Retinal pigment epithelial cell (primary cell): ENCODE measurements at places on chromosomes 1 and 21.
A peak's percentile ranks its signal among the peaks of the same experiment; 100 is the strongest.

DNA sequence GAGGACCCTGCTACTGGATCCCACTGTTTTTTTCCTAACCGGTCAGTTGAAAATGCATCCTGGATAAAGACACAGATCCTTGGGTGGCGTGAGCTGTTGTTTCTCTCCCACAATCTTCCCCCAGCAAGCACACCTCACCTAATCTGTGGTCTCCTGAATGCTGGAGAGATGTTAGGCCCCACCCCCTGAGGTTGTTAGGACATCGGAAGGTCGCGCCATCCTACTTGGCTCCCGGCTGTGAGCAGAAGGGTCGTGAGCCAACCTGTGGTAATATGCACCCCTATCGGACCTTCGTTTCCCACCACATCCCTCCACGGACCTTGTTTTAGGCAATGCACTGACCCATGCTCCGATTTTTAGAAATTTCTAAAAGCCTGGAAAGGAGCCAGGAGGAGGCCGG lies 89.9 kb upstream of the IPO9 start:
- DNase-seq, result no peak

DNA sequence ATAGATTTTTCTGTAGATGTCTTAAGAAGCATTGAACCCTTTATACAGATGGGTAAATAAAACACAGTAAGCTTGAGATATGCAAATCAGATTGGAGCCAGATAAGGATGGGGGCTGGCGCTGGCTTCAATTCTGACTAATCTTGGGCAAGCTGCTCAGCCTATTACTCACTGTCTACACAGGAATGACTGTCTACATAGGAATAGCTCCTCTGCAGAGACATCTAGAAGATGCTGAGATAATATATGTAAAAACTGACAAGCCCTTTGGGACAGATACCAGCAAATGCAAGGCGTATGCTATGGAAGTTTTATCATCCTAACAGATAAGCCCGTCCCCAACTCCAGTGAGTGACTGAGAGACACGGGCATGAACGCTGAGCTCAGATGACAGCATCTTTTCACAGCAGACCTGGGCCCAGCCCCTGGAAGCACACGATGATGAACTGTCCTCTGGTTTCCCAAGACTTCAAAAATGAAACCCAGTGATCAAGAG lies 1.7 kb downstream of the CLDN14 start:
- peak; percentile 52 for DNase-seq

DNA sequence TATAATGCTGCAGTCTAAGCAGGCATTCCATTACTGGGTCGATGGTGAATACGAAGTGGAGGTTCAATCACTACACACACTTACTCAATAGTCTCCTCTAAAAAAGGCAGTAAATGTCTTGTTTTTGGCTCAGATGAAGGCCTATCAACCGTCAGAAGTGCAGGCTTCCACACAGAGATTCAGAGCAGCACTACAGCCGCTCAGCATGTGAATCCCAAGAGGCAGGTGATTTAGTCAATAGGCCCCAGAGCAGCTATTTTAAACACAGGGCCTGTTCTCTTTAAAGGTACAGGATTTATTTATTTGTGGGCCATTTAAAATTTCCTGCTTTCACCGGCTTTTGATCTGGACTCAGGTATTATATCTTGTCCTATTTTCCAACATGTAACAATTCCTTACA lies 293.7 kb downstream of the RGS7 start:
- DNase-seq, result no peak

- no peak for DNase-seq
Measured at GRCh38 chr1:243475966-243476365, 220.1 kb downstream of the SDCCAG8 start.

GRCh38 chr1:101929343-101929742 lies 67.4 kb downstream of the OLFM3 start:
- DNase-seq, result no peak

GRCh38 chr21:44492567-44493385 lies 37.5 kb downstream of the LRRC3 start:
- DNase-seq, result no peak

GRCh38 chr1:2587071-2587859 lies 688 bp downstream of the PRXL2B start:
- no peak for DNase-seq

DNA sequence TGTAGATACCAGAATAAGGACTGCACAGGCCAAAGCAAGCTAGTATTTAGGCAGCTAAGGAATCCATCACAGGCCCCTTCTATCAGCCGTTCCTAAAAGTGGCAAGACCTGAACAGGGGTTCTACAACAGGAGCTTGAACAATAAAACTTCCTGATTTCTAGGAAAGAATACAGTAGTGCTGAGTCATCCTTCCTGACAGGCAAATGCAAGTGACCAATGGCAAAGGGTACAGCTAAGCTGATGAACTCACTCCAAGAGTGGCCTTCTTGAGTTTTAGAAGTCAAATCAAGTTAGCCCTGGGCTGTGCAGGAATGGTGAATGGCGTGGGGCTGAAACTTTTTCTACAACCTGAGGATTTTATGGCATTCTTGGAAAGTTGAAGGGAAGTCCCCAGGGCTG lies 112.9 kb downstream of the GREM2 start:
- no peak for DNase-seq

- DNase-seq, result no peak
Measured at GRCh38 chr1:46764402-46764801, 34.4 kb upstream of the CYP4B1 start.

- DNase-seq, result no peak
Measured at GRCh38 chr1:171699531-171699930, 42.3 kb downstream of the VAMP4 start.

- no peak for DNase-seq
Measured at GRCh38 chr1:7366286-7366954, 404.7 kb upstream of the VAMP3 start.

DNA sequence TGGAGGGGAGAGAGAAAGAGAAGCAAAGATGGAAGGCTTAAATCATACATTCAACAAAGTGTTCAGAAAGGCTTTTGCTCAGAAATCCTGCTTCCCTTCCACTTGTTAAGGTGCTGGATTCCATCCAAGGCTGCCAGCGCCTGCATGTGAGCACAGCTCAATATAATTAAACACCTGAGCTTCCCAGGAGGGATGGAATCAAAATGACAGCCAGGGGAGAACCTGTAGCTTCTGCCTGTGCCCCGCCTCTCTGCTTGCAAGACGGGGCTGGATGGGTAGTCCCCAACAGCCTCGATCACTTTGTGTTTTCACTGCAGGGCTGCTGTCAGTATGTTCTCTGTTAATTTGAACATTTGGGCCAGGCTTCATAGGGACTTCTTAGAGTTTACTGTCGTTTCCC lies 225.7 kb downstream of the KCNH1 start:
- DNase-seq, result no peak

DNA sequence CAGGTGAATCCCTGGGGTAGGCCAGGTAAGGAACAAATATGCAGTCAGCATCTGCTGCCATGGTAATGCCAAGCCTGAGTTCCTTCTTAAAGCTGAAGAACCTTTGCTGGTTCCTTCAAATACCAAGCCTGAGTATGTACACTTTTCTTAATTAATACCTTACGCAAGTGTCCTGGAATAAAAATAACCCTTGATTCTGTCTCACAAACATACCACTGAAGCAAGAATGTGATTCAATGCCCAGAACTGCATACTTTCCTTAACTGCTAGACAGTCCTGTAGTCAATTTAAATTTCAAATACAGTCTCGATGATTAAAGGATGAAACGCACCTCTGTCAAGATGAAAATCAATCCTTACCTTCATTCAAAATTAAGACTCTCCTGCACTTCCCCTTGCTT lies 634.0 kb upstream of the CHRM3 start:
- DNase-seq, result no peak

DNA sequence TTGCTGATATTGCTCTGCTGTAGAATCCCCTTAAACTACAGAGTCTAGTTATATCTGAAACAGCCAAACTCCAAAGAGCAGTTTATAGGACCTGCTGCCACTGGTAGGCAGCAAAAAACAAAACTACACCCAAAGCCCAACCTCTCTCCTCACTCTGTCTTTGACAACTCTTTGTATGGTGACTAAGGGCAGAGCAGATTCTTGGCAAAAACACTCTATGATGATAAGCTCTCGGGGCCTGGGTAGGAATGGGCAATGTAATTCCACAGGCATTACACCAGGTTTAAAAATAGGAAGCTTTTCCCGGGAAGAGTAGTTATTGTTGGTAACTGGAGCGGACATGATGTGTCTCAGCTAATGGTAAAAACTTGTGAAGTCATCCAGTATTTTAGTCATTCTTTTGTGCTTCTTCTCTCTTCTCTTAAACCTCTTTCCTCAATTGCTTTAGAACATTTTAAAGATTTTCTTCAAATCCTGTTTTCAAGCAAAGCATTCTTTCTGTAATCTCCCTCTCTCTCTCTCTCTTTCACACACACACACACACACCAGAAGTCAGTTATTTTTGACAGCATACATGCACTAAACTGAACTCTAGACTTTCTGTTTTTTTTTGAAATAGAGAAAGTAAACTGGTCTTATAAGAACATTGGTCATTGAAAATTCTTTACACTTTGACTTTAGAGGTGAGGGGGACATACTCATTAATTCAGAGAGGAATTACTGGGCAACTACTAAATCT lies 193.5 kb downstream of the PAPPA2 start:
- DNase-seq, result peak; percentile 86

DNA sequence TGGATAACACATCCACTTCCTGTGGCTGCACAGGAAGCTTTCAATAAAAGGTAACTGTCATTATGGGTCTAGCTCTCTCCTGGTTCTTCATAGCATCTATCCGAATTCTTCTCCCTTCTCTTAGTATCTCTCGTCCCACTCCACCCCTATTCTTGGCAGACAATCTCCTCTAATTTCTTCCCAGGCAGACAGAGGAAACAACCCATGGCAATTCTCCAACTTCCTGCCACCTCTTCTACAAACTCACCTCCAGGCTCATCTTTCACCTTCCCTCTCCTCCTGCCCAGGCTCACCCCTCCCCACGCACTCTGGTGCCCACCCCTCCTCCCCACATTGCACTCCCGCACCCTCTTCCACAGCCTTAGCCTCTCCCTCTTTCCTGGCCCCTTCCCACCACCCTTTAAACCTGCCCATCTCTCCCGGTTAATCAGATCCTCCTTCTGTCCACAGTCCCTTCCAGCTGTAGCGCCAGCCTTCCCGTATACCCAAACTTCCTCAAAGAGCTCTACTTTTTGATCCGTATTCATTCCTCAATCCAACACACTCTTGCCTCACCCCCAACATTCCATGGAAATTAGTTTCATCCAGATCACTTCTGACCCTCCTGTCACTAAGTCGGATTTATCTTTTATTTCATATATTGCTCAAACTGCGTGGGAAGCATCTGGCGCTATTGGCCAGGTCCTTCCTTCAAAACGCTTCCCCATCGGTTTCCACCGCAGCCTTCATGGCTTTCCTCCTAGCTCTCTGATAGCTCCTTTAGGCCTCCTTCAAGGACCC lies 25.9 kb downstream of the SHISA4 start:
- DNase-seq, result no peak

DNA sequence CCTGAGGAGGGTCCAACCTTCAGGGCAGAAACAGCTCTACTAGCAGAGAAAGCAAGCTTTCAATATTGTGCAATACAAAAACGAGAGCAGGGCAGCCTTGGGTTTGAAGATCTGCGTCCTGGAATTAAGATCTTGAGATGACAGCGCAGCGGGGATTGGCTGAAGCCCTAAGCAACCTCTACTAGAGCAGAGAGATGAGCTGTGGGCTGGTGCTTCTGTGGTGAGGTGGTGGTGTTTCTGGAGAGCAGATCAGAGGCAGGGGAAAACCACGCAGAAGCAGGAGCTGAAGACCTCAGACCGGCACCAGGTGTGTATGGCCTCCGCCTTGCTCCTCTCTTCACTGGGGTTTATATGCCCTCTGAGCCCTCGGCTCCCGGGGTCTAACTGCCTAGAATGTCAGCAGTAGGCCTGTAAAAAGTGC lies 12.5 kb downstream of the TRAF3IP3 start:
- DNase-seq, result no peak

GRCh38 chr1:89669441-89669840 lies 36.5 kb downstream of the LRRC8C start:
- DNase-seq, result no peak

DNA sequence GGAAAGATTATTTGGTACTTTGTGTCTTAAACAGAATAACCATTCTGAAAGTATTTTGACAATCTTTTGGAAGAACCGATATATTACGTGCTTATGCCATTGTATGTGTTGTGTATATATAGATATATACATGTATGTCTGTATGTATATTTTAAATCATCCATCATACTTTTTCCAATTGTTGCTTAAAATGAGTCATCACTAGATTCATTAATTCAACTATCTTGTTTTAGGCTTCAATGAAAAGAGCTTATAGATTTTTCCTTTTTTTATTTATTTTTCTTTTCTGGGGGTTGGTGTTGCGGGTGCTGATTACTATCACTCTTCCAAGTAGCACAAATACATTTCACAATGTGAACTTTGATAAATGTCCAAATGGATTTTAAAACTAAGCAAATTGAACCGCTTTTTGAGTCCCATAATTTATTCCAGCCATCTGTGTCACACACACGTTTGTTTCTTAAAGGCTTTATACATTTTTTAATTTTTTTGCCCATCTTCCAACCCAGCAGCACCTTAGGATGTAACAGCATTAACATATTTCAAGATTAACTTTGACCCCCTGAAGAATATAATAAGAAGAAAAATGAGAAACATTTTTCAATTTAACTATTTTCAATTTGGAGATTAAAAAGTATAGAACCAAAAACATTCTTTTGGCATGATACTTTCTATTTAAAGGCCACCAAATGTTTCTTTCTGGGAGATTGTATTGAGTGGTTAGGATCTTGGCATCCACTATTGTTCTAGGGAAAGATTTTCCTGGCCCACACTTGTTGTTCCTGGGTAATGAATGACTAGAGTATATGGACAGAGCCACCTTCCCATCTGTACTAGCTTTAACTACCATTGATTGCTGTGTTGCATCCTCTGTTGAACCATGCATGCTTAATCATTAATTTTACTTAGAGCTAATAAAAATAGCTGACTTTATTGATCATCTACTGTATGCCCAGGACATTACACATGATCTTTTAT lies 9.3 kb upstream of the DPYD start:
- no peak for DNase-seq

- no peak for DNase-seq
Measured at GRCh38 chr1:235566084-235566483, 61.8 kb upstream of the B3GALNT2 start.

DNA sequence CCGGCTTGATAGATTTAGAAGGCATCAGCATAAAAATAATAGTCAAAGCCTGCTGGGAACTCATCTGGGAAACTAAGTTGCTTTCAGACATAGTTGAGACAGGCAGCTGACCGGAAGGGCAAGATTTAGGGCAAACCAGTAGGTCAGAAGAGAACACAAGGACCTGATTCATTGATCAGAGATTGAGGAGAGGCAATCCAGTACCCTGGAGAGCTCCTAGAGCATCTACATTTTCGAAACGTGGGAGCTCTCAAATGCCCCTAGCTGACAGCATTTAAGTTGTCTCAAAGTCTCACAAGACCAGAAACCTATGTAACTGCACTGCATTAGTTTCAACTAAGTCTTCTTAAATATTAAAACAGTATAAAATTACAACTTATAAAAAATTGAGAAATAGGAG lies 22.9 kb upstream of the MTF2 start:
- no peak for DNase-seq
